ENCODE measurements at places on chromosomes 1 and 21. TPM values are rescaled to one million over a fixed set of nuclear protein-coding genes. Genes with fewer than 3 reads are reported as not detected.

- DNase-seq, result no peak
These were observed 34.4 kb downstream of the CAPN9 start for GRCh38 chr1:230781594-230781993.

GRCh38 chr1:71770121-71770520, 512.2 kb downstream of the NEGR1 start:
- no peak for DNase-seq

DNA sequence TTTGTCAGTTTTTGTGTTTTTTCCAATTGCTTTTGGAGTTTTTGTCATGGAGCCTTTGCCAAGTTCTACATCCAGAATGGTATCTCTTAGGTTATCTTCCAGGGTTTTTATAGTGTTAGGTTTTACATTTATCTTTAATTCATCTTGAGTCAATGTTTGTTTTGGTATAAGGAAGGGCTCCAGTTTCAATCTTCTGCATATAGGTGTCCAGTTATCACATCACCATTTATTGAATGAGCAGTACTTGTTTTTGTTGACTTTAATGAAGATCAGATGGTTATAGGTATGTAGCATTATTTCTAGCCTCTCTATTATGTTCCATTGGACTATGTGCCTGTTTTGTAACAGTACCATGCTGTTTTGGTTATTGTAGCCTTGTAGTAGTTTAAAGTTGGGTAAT, 1233.1 kb downstream of the PLA2G4A start:
- no peak for DNase-seq

DNA sequence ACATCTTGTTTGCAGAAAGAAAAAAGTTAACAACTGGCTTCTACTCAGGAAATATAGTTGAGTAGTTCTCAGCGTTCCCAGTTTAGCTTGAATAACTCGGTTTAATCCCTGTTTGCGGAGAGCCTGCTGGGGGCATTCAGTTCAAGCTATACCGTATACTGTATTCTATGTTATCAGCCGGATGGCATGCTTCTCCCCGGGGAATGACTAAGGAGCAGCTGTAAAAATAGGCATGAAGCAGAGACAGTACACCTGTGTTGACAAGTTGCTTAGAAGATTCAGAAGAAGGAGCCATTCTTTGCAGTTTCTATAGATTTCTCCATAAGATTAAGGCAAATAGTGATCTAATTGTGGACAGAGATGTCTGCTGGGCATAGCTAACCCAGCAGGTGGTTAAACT, 267.8 kb upstream of the NCAM2 start:
- DNase-seq, result no peak

GRCh38 chr1:36728051-36728450, 245.3 kb upstream of the CSF3R start:
- DNase-seq, result no peak

DNA sequence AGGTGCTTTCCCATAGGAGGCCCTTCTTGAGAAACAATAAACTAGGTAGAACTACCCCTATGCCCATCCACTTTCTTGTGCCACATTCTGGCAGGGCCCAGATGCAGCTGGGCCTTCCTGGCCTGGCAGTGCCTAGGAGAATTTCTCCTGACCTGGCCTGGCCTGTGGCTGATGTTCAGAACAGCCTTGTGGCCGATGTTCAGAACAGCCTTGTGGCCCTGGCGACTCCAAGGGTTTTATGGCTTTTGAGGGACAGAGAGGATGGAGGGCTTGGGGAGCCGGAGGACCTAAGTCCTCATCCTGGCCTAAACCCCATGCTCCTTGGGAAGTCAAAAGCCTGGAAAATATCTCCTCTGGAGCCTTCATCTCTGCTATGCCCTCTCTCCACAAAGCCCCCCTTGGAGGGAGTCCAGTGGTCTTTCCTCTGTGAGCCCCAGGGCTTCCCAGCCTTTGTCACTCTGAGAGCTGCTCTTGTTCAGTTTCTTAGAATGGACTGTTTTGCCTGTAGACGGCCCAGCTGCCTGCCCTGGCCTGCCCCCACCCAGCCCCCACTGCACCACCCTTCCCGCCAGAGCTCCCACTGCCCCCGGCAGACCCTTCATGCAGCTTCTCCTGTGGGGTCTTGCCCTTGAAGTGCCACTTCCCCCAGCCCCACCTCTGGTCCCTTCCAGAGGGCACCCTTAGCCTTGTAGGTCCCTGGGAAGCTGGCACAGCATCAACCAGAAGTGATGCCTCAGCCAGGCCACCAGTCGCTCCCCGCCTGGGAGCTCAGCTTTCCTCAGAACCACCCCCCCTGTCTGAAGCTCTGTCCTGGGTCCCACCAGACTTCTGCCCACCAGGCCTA, 7.0 kb downstream of the GPR37L1 start:
- DNase-seq, result no peak

- DNase-seq, result no peak
These were observed 16.3 kb upstream of the DNAJC6 start for GRCh38 chr1:65292861-65293593.

DNA sequence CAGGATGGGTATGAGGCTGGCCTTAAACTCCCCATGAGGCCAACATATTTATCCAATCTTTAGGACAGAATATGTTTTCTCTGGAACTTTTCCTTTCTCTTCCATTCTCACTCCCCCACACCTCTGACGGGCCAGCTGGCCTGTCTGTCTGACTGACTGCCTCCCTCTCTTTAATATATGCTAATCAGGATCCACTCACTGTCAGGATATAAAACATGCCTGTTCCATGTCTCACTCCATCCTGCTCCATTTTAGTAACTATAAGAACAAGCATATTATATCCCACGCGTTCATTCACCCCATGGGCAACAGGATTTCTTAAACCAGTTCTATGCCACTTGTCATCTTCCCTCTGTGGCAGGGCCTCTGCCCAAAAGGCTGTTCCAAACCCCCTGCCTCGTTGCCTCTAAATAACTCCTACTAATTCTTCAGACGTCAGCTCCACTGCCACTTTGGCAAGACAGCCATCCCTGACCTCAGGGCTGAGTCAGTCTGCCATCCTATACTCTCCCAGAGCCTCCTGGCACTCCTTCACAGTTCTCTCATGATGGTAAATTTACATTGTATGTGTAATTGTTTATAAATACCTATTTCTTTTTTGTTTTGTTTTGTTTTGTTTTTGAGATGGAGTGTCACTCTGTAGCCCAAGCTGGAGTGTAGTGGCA, 84.3 kb upstream of the SPATA6 start:
- DNase-seq, result no peak

DNA sequence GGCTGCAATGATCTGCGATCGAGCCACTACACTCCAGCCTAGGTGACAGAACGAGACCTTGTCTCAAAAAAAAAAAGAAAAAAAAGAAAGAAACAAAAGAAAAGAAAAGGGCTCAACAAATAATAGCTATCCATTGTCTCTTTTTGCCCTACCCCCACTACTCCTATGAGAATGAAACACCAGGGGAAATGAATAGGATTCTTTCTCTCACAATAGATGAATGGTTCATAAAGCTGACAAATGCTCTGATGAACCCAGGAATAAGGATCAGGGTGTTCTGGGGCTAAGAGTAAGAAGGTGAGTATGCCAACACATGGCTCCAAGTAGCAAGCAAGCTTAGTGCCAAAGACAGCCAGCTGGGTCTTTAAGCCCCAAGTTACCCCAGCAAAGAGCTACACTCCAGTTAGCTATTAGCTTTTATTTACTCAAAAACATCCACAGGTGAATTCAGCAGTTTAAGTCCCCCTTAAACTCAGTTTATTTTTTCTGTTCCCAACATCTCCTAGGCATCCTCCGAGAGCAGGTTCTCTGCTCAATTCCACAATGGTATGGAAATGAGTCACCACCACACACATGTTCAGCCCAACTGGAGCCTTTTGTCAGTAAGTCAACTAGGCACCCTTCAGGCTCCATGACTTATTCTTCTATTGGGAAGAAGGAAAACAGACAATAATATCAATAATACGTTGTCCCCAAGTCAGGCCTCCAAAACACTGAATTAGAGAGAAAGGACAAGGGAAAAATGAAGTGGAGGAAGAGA, 4.2 kb downstream of the ADORA3 start:
- no peak for DNase-seq

- DNase-seq, result no peak
These were observed 13.9 kb downstream of the CRYBG2 start for GRCh38 chr1:26340047-26340481.

- DNase-seq, result no peak
These were observed 34.2 kb downstream of the GATAD2B start for GRCh38 chr1:153888533-153888932.

GRCh38 chr1:169795687-169796086, 980 bp upstream of the METTL18 start:
- DNase-seq, result no peak

DNA sequence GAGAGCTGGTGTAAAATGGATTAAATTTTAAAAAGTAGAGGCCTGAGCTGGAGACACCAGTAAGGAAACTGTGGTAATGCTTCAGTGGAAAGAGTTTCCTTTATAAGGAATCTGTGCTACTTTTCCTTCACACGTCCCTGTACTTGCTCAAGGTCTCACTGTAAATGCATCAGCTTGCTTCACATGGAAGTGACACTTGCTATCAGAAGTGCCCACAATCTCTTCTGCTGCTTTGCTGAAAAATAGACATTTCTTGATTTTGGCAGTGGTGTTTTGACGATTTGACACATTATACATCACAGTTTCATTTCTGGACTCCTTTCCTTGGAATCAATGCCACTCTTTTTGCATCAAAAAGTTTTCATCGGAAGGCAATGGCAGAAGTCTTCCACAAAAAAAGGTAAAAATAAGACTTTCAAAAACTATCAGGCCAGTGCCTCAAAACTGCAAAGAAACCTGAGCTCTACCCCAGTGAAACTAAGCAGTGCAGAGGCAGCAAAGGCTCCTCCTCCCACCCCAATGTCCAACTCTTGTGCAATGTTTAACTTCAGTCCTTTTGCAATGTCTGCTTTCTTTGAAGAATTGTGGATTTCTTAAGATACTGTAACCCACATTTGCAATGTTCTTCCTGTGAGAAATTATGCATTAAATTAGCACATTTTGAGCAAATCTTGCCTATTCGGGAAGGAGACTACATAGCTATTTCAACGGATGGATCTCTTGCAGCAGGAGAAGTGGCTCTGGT, 18.4 kb upstream of the TSPAN2 start:
- no peak for DNase-seq

- no peak for DNase-seq
These were observed 58.8 kb downstream of the CLIC4 start for GRCh38 chr1:24803987-24804530.

DNA sequence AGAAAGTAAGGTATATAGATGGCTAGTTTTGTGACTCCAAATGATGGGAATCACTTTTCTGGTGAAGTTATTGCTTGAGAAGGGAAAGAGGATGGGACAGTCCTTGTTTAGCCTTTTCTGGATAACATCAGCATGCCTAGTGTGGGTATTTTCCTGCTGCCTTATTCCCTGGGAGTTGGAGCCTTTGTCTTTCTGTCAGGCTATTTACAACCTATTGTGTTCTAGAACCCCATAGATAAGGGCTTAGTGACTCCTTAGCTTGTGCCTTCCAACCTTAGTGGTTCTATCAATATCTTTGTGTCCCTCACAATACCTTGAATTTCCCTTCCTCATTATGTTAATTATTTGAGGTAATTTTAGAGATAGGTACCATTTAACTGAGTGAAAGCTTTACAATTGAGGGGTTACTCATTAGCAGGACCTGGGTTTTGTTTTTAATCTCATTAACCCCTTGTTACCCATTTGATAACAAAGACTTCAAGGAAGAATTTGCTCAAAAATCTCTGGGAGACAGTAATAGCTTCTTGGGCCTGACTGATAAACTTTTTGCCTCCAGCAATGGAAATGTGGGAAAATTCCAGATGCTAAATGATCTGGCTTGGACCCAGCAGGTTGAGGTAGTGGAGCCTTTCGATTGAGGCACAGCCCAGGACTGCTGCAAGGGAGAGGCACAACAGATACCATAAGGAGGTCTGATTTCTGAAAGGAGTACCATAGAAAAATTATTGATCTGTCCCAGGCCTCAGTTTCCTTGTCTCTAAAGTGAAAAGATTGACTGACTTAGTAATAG, 49.0 kb downstream of the CACHD1 start:
- no peak for DNase-seq

SPRR5 gene
- total RNA-seq, result not detected

CACNA1S gene
- total RNA-seq, result 1.9 TPM

CAPN9 gene
- 2.7 TPM for total RNA-seq

RGS13 gene
- total RNA-seq, result 3.4 TPM

ALX3 gene
- 0.21 TPM for total RNA-seq
